ENCODE measurements at places on chromosomes 2 and 18. TPM values are rescaled to one million over a fixed set of nuclear protein-coding genes. Genes with fewer than 3 reads are reported as not detected.

Gene CROCC2
- not detected for total RNA-seq

Gene SRD5A2
- not detected for total RNA-seq

Gene MTLN
- 66.7 TPM for total RNA-seq

Gene BOK
- total RNA-seq = 117 TPM

Gene PFN4
- total RNA-seq = 2.7 TPM

DNA sequence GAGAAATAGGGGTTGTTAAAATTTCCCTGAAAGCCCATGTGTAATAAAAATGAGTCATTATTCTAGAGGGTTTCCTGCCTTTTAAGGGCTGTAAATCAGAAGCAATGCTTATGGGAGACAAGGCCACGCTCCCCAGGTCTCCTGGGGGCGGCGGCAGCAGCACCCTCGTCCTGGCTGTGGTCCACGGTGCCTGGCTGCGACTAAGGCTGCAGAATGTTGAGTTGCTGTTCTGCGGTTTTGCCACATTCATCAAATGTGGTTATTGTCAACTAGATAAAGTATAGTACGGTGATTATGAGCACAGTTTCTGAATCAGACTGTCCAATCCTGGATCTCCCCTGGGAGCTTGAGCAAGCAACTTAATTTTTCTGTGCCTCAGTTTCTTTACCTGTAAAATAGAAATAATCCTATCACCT lies 11.9 kb upstream of the AGFG1 start:
- DNase-seq = no peak

DNA sequence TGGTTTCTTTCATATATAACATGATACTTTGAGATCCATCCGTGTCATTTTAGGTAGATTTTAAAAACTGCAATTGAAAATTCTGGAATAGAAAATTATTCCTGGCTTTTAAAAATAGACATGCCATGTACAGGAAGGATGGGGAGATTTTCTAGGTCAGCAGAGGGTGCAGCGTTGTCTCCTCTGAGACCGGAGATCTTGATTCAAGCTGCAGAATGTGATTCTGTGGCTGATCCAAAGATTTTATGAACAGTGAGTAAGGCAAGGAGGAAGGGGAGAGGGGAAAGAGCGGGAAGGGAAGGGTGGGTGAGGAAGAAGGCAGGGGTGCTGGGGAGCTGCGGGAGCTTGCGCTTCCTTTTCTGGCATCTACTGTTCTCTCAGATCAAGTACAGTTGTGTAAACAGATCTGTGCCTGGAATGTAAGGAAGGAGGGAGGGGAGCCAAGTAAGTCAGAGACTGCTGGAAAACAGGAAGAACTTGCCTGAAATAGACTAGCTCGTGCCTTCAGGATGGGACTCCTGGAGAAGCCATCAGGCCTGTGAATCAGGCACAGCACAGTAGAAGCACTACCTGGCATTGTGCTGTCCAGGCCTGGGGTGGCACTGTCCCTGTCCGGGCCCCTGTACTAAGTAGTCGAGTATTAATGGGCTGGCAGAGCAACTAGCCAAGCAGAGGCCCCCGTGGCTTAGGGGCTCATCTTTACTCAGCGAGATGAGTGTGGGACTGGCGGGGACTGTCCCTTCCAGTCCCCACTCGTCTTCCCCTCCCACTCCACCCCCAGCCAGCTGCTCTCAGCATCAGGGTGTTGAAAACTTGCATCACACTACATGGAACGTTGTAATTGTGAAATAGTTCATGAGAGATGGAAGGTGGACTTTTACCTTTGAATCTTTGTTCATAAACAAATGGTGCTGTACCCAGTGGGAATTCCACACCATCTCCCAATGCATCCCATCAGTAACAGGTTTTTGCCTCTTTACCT lies 163.5 kb downstream of the UXS1 start:
- no peak for DNase-seq

DNA sequence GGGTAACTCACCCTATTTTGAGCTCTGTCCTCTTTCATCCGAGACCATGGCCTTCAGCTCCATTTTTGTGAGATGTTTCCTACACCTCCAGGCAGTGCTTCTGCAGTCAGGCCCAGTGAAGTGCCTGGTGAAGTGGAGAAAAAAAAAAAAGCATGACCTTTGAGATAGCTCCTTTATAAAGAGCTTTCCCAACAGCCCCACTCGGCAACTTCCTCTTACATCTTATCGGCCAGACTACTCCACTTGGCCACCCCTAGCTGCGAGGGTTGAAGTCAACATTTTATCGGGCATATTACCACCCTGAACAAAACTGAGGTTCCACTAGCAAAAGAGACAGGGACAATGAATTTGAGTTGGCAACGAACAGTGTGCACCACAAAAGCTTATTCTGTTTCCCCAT lies 124.8 kb upstream of the RNF152 start:
- DNase-seq = no peak

DNA sequence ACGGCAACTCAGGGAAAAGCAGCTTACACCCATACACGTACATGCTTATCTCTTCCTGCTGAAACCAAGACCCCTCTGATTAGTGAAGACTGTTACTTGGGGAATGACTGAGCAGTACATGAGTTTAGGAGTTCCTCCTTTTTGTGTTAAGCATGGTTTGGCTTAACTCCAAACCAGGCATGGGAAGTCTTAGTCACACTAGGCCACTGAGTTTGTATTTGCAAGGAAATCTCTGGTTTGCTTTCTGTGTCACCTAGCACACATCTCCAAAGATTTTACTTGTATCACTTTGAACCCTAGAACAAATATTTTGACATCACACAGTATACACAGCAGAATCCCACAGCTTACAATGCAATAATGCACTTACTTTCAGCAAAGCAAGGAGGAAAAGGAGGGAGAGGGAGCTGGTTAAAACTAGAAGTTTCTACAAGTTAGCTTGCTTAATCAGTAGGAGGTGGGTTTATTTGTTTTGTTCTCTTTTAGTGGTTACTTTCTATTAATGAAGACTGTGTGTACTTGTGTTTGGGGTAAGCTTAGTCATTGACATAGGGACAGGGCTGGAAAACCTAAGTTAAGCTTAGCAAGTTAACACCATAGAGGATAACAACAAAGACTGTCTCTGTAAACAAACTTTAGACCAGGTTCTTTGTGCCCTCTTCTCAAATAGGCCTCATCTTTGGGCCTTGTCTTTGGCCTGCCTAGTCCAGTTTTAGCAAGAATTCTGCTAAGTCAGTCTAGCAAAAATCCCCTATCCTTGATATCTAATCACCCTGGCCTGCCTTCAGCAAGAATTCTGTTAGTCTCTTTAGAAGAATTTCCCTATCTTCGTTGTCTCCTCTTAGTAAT lies 219.4 kb downstream of the MREG start:
- peak; percentile 90 for DNase-seq

- DNase-seq = no peak
Measured at GRCh38 chr2:111905990-111906735, 7.8 kb downstream of the MERTK start.

Measured in glomerular endothelial cell (primary cell).